ENCODE measurements at places on chromosomes 2 and 18.

GRCh38 chr2:203804070-203804469, 63.5 kb upstream of the CTLA4 start:
- no peak for DNase-seq

DNA sequence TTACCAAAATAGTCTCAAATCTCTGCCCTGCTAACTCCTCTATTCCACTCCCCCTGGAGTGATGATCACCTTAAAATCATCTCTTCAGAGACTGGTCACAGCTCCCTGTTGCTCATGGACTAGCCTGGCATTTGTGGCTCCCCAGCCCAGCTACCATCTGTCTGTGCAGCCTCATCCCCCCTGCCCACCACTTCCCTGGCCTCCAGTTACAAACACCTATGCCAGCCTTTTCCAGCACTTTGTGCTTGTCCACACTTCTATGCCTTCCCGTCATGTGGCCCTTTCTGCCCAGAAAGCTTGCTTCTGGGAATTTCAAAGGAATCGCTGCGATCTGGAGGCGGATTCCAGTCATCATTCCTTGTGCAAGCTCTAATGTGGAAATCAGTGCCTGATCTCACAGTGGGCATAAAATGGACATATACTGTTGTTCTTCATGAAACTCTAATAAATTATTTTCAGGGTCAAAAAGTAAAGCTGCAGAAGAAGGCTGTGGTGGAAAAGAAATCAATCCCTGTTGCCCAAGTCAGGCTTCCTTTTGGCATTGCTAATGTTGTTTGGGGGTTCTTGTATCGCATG, 19.4 kb downstream of the PLB1 start:
- DNase-seq, result no peak

- no peak for DNase-seq
Measured at GRCh38 chr2:69703189-69703588, 38.7 kb upstream of the ANXA4 start.

- no peak for DNase-seq
Measured at GRCh38 chr2:65482971-65483370, 50.6 kb upstream of the SPRED2 start.

DNA sequence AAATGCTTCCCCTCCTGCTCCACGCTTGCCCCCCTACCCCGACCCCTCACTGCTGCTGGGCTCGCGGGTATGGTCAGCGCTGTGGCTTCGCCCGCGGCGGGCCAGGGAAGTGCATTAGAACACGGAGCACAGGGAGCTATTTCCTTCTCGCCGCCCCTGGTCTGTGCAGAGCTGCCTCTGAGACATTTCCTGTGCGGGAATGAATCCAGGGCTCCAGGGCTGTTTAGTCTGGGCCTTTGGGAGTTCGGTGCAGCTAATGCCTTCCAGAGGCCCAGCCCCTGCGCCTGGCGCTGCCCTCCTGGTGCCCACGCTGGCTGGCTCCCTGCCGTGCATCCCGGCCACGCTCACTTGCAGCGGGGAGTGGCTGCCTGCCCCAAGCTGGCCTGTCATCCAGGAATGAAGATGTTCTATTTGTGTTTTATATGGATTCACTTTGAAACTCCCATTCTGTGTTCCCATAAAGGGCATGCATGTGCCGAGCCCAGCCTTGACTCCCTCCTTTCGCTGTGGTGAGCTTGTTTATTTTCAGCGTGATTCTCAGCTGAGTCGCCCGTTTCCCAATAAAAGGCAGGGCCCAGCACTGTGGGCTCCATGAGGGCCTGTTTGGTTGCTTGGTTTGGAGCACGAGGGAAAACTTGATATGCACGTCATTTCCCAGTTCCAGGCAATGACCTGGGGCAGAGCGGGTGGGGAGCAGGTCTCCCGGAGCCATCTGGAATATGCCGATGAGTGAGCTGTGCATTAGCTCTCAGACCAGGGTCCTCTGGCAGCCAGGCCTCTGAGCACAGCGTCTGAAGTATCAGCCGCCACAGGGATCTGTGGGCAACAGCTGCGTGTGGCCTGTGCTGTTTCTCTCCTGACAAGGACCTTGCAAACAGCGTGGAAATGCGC, 42.7 kb downstream of the SH3RF3 start:
- DNase-seq, result no peak

DNA sequence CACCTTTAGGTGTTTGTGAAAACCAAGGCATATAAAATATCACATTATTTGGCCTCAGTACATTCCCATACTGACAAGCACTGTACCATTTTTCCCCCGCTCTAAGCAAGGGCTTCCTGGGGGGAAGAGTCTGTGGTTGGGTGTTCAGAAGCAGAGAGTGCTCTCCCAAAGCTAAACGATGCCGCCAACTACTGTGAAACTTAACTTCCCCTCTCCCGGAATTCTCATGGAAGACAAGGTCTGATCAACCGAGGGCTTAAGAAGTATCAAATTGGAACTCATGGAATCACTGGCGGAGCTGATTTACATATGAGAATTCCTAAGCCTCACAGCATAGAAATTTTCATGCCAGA, 433 bp upstream of the MFF start:
- DNase-seq, result no peak

GRCh38 chr2:26619521-26619951, 21.6 kb downstream of the CIB4 start:
- no peak for DNase-seq

- DNase-seq, result peak; percentile 58
Measured at GRCh38 chr18:8771930-8772329, 66.6 kb downstream of the MTCL1 start.

DNA sequence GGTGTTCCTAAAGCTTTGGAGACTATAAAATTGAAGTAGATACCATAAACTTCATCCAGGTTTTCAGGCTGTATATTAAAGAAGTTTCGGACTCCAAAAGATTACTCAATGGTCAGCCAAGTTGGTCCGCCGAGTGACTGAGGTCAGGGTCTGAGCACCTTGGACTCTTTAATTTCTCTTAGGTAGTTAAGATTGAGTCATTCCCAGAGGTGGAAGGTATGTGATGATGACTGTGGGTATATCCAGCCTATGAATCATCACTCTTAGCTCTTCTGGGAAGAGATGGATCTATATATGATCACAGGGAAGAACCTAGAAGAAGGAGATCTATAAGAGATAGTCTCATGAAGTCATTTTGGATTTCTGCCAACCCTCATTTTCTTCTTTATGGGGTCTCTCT, 3.3 kb downstream of the ITGA6 start:
- DNase-seq, result no peak

GRCh38 chr18:52499016-52499415, 159.0 kb downstream of the DCC start:
- no peak for DNase-seq

DNA sequence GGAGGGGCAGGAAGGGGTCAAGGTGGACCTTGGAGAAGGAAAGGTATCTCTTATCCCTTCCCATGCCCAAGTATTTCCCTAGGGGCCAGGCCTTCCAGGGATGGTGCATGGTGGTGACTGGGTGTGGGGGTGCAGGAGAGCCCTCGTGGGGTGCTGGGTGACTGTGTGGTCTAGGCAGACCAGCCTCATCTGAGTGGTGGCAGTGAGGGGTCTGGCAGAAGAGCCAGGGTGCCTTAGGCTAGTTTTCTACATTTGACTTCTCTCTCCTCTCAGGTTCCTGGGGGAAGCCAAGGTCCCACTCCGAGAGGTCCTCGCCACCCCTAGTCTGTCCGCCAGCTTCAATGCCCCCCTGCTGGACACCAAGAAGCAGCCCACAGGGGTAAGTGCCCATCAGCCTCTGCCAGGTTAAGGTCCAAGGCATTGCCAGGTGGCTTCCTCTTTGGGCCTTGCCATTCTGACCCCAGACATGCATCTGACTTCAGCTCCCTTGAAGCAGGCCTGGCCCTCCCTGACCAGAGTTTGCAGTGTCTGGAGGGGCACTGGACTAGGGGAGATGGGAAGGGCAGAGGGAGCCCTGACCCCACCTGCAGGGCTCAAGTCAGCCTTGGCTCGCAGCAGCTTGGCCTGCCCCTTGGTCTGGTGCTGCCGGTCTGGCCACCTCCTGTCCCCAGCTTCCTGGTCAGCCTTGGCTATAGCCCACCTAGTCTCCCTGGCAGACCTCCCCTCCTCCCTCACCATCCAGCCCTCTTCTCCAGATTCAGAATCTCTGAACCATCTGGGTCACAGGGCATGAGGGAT, 49.8 kb downstream of the DYSF start:
- no peak for DNase-seq

- no peak for DNase-seq
Measured at GRCh38 chr2:1661891-1662605, 82.3 kb downstream of the PXDN start.

- no peak for DNase-seq
Measured at GRCh38 chr2:240589850-240590525, 3.5 kb downstream of the CAPN10 start.

DNA sequence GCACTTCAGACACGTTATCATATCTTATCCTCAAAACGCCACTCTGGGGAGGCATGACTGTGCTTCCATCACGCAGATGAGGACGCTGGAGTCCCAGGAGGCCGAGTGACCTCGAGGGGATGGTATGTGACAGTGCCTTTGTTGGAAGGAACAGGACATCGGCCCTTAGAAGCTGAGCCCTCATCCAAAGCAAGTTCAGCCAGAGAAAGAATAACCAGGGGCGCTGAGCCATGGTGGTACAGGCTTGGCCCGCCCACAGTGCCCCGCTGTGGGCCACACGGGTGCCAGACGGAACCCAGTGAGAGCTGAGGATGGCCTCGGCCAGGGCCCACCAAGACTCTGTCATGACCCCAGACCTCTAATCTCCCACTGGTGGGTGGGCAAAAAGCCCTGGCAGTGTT, 31.3 kb downstream of the HS1BP3 start:
- no peak for DNase-seq

- DNase-seq, result no peak
Measured at GRCh38 chr2:222609381-222609780, 46.5 kb downstream of the FARSB start.

DNA sequence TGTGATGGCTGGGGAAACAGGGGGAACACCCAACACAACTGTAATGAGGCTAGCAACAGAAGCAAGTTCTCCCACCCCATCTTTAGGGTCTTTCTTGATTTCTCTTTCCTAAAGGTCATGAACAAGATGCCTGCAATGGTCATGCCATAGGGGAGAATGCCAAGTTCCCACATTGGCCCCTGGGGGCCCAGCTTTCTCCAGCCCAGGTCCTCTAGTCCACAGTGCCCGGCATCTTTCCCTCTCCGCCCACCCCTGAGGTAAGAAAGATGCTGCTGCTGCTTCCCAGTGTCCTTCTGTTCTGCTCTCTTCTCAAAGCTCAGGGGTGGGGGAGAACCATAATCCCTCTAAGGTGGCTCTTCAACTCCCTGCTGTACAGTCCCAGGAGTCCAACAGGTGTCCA, 78.0 kb downstream of the LOXHD1 start:
- DNase-seq, result no peak

GRCh38 chr2:16890081-16890480, 224.4 kb upstream of the CYRIA start:
- DNase-seq, result no peak

DNA sequence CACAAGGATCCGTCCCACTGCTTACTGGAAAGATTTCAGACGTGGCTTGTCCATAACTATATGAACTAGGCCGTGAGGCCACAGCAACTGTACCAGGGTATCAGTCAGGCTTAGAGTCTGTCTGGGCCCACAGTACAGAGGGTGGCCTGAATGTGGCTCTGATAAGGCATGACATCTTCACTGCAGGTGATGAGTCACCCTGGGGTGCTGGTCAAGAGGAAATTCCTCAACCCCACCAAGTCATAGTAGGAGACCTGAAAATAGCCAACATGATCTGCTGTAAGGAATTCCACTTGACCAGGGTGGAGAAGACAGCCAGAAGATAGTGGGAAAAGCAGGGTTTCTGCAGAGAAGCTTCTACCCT, 107.7 kb downstream of the INHBB start:
- DNase-seq, result no peak

GRCh38 chr2:97812931-97813330, 99.6 kb downstream of the ZAP70 start:
- no peak for DNase-seq

- DNase-seq, result no peak
Measured at GRCh38 chr2:205001300-205001966, 456.2 kb downstream of the PARD3B start.

DNA sequence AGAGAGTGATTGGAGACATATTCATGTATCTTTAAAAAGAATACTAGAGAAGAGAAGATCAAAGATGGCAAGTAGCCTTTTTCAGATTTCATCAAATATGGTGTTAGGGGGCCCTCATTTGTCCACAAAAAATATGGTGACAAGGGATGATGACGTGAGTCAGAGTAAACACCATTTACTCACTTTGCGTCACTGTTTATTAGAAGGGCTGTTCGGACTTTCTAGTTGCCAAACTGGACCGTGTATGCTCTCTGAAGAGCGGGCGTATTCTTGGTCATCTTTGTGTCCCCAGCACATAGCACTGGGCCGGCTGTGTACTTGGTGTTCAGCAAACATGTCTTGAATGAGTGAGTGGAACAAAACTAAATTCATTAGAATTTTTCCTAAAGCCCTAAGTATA, 37.5 kb downstream of the TTC39C start:
- no peak for DNase-seq

GRCh38 chr2:207505728-207506127, 24.0 kb upstream of the CREB1 start:
- DNase-seq, result no peak

Data from pancreas (tissue), 10 donors.